Umbilical cord (tissue), 2 donors: ENCODE measurements at places on chromosomes 16 and 17.

DNA sequence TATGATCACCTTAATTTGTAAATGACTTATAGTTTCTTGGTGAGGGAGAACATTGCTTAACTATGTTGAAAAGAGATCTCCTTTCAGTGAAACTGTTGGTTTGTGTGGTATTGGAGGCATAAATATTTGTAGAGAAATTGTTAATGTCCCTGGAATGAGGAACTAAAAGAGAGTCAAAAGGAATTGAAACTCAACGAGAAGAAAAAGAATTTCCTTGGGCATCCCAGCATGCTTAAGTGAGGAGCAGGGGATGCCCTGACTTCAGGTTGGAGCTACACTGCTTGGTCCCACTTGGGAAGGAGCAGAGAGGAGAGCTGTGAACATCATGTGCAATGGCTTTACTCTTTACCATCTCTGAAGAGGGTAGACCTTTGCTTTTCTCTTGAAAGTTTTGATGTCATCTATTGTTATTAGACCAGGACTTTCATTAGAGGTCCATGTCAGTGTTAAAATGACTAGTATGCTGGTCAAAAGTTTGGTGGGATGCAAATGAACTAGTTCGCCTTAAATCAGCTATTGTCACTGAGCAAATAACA lies 21.7 kb downstream of the KRT23 start:
- DNase-seq = no peak

DNA sequence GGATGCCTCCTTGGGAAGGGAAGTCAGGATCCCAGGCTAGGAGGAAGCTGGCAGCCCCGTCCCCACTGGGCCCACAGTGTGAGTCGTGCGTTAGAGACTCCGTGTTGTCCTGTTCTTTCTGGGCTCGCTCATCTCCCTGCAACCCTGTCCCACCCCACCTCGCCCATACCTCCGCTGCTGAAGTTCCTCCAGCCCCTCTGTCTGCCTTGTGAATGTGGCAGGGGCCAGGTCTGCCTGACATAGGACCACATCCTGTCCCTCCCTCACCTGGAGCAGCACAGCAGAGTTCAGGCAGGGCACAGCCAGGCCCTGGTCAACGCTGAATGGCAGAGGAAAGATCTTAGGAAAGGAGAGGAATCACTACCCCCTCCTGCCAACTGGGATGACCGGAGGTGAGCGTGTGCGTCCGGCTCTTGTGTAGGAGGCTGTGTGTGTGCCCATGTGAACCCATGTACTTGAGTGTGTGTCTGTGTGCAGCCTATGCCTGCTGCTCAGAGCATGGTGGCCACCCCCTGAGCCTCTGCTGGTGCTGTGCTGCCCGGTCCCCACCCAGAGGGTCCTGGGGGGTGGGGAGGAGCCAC lies 12.8 kb downstream of the KCNJ18 start:
- no peak for DNase-seq

DNA sequence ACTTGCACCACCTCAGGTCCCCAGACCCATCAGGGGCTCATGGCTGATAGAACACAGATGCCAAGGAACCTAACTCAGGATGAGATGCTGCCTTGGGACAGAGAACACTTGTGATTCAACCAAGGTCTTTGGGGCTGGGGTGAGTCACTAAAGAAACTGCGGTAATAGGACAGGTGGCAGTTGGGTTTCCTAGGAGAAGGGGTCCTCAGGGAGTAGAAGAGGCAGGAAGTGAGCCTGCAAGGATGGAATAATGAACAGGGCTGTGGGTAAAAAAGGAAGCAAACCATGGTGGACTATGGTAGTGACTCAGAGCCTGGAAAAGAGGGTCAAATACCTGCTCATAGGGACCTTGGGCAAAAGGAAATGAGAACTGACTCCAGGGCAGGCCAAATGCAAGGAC lies 6.5 kb upstream of the PNPO start:
- DNase-seq = no peak

DNA sequence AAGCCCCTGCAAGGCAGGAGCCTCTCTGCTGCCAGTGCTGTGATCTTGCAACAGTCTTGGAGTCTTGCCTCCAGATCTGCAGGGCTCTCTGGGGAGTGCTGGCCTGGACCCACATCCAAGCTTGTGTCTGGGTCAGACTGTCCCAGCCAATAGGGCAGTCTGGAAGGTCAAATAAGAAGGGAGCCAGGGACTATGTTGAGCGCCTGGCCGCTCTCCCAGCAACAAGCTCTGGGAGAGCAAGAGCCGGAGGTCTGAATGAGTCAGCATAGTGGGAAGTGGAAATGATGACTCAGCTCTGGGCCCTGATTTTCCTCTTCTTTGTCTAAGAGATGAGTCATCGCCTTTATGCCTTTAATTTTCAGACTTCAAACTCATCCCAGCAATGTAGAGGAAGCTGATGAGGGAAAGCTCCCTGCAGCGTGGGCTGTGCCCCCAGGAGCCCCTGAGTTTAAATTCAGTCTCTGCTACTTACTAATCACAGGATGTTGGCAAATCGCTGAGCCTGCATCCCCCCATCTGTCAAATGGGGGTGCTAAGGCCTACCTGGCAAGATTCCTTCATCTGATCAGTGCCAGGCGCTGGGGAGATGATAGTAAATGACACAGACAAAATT lies 43.6 kb upstream of the HAPSTR1 start:
- peak; percentile 97 for DNase-seq

- DNase-seq = no peak
Observed at GRCh38 chr17:37212179-37212578, 163.6 kb upstream of the C17orf78 start.

DNA sequence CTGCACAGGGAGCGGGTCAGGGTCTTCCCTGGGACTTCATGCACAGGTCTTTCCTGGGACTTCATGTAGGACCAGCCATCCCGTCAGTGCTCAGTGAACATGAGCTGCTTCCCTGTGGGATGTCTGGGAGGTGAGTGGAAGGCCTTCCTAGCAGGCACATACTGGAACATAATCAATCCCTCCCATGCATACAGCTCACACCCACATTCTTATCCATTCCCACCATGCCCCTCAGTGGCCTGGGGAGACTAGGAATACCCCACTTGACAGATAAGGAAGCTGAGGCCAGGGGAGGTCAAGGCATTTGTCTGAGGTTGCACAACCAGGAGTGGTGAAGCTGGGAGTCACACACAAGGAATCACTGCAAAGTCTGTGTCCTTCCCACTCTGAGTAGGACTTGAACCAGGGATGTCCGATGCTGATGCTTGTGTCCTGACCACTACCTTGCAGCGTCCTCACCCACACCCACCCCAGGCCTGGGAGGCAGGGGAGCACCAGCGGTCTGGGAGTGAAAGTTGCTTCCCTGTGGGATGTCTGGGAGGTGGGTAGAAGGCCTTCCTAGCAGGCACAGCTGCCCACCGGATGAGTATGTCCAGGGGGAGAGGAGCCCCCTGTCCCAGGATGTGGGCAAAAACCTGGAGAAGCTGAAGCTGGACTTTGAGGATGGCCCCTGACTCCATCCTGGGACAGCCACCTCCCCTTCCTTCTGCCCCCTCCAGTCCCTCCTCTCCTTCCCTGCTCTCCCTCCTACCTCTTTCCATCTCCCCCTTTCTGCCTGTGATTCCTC lies 1.0 kb upstream of the NLRC5 start:
- DNase-seq = no peak

DNA sequence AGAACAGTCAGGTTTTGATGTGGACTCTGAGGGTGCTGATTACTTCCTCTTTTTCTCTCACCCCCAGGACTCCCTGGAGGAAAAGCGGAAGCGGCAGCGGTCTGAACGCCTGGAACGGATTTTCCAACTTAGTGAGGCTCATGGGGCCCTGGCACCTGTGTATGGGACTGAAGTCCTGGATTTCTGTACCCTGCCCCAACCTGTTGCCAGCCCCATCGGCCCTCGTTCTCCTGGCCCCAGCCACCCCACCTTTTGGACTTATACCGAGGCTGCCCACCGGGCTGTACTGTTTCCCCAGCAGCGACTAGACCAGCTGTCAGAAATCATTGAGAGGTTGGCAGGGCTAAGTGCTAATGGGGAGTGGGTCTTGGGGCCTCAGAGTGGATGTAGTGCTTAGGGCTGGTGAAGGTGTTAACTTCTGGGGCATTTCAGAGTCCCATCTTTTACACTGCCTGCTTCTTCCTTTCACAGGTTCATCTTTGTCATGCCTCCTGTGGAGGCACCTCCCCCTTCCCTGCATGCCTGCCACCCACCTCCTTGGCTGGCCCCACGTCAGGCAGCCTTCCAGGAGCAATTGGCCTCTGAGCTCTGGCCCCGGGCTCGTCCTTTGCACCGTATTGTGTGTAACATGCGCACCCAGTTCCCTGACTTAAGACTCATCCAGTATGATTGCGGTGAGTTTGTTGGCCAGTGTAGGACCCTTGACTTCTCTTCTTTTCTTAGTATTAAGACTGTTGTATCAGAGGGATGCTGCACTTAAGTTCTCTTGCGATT lies 19.1 kb upstream of the PHKG2 start:
- no peak for DNase-seq

DNA sequence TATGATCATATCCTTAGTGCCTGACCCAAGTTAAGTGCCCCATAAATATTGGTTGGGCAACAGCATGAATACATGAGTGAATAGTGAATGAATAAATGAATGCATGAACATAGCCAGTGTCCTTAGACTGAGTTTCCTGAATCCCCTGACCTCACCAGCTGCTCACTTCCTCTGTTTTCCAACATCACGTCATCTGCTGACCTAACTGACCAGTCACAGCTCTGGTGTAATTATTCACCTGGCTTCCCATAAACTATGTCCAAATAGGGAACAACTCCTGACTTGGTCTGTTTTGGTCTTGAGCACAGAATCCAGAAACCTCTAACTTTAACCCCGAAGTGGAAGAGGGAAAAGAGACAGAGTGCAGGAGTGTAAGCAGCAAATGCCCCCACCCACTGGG lies 83.4 kb downstream of the ASIC2 start:
- DNase-seq = no peak

DNA sequence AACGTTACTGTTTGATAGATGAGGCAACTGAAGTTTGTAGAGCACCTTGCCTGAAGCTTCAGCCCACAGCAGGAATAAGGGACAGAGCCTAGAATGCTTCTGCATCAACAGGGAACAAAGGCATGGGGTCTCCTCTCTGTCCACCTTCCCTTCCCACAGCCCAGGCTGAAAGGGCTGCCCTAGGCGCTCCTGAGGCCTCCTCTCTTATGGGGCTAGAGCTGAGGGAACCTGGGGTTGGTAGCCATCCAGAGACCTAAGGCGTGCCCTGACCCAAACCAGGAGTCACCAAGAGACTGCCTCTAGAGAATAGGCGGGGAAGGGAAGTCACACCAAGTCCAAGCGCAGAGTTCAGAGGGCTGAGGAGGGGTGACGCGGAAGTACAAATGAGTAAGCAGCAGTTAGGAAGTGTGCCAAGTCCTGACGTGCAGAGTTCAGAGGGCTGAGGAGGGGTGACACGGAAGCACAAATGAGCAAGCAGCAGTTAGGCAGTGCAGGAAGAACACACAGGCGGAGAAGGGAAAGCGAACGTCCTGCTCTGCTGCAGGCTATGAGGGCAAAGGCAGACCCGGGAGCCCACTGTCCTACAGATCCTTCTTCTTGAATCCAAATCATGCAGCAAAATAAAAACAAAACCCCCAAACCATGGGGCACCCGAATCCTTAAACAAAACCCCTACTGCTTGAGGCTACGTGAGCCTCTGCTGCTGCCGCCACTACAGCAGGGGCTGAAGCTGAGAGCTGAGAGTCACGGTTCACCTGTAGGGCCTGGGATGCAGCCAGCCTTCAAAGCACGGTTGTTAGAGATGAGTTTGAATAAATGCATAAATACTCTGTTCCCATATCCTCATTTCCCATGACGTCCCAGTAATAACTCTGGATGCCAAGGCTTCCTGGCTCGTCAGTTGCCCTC lies 2.7 kb upstream of the SPG7 start:
- peak; percentile 80 for DNase-seq

- DNase-seq = no peak
Observed at GRCh38 chr16:66309-67182, 5.9 kb downstream of the RHBDF1 start.

- no peak for DNase-seq
Observed at GRCh38 chr16:89116341-89117226, 22.9 kb downstream of the ACSF3 start.

DNA sequence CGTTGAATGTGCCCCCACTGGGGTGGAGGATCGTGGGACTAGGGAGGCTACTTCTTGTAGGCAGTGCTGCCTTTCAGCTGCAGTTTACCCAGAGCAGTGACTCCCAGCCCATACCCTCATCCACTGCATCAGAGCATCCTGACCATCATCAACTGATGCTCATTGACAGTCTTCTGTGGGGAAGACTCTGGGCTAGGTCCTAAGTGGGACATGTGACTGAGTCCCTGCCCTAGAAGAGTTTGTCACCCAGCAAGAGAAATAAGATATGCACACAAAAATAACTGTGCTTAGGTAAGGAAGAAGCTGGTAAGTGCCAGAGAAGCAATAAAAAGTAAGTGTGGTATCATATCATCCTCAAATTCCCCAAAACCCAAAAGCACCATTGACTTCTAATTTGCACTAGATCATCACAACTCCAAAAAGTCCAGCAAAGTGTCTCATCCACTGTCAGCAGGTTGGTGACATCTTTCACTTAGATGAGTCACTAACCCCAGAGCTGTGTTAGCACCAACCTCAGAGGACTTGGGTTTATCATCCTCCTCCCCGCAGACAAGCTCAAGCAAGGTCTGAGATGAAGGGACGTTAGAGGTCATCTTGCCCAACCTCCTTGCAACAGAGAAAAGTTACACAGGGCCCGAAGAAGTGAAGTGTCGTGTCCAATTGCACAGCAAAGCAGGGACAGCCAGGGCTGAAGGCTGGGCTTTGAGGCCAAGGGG lies 99.0 kb downstream of the CCDC182 start:
- DNase-seq = no peak

DNA sequence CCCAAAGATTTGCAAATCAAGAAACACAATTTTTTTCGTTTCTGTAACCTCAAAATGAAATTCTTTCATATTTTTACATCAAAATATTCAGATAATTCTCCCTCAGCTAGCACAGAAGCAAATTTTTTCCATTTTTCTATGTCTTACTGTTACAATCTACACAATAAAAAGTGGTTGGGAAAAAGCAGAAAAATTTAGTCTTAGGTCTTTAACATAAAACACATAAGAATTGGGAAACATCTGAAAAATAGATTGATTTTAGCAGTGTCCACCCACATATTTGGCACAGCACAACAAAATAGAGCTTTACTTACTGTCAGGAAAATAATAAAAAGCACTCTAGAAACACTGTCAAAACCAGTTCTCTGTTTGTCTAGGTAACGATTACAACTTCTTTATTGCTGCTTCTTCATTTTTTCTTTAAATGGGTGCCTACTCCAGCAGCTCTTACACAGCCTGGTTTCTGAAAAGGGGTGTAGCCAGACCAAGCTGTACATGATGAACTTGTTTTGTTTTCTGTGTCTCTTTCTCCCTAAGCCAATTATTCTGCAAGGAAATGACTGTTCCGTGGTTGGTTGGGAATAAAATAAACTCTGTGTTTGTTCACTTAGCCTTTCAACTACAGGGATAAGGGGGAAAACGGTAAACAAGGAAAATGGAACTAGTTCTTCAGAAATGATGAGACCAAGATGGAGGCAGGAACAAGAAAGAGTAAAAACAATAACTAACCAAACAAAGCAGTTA lies at the start of gene ABCA6:
Gene ABCA6, minus strand, starts transcription at position 465 of the 744 bp plus-strand sequence. CDS start 1,192 bp downstream, outside the sequence.
- DNase-seq = peak; percentile 2
